ENCODE measurements at places on chromosomes 1 and 21. TPM values are rescaled to one million over a fixed set of nuclear protein-coding genes. Genes with fewer than 3 reads are reported as not detected.
A peak's percentile ranks its signal among the peaks of the same experiment; 100 is the strongest.

Gene EPHB2
- 1.3 TPM for total RNA-seq

Gene POGZ
- 60.3 TPM for total RNA-seq

Gene NPPA
- not detected for total RNA-seq

Gene CD48
- 12.3 TPM for total RNA-seq

Gene PLA2G4A
- total RNA-seq, result 13.3 TPM

Gene OR2L3
- 0.33 TPM for total RNA-seq

Gene NTMT2
- not detected for total RNA-seq

Gene ZNF683
- 0.48 TPM for total RNA-seq

Gene TMPRSS3
- total RNA-seq, result not detected

Gene KANK4
- 0.48 TPM for total RNA-seq

GRCh38 chr1:55951291-55951690 is 628.1 kb downstream of the PLPP3 start:
- no peaks in the 10 kb centered on the region for H3K4me1 ChIP-seq
- H3K4me3 ChIP-seq, result no peak overlapping the region
- H3K27ac ChIP-seq, result no peak overlapping the region
- no peaks in the 10 kb centered on the region for H3K27me3 ChIP-seq
- H3K36me3 ChIP-seq, result no peaks in the 10 kb centered on the region

- H3K27ac ChIP-seq, result no peak overlapping the region
- DNase-seq, result no peak
- H3K27me3 ChIP-seq, result no peaks in the 10 kb centered on the region
- H3K36me3 ChIP-seq, result no peaks in the 10 kb centered on the region
These were observed 41.6 kb upstream of the LRIG2 start for GRCh38 chr1:113031171-113031933.

- H3K36me3 ChIP-seq, result no peaks in the 10 kb centered on the region
- H3K4me1 ChIP-seq, result no peaks in the 10 kb centered on the region
- H3K27ac ChIP-seq, result no peak overlapping the region
- peak overlapping the region; percentile 33 for H3K4me3 ChIP-seq
These were observed 1.6 kb downstream of the CD53 start for GRCh38 chr1:110874324-110875215.

- H3K27me3 ChIP-seq, result no peaks in the 10 kb centered on the region
- H3K27ac ChIP-seq, result no peak overlapping the region
- no peaks in the 10 kb centered on the region for H3K36me3 ChIP-seq
- H3K4me1 ChIP-seq, result peaks cover 5% of the 10 kb centered on the region
- DNase-seq, result peak; percentile 73
- no peak overlapping the region for H3K4me3 ChIP-seq
These were observed 27.6 kb upstream of the SDHB start for GRCh38 chr1:17081439-17081838.

DNA sequence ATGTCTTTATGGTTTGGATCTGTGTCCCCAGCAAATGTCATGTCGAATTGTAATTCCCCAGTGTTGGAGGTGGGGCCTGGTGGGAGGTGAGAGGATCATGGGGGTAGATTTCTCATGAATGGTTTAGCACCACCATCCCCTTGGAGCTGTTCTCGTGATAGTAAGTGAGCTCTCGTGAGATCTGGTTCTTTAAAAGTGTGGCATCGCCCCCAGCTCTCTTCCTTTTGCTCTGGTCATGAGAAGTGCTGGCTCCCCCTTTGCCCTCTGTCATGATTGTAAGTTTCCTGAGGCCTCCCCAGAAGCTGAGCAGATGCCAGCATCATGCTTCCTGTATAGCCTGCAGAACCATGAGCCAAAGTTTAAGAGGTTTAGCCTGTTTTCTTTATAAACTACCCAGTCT is 11.2 kb upstream of the KCNE2 start:
- DNase-seq, result no peak
- H3K4me1 ChIP-seq, result no peaks in the 10 kb centered on the region
- no peaks in the 10 kb centered on the region for H3K36me3 ChIP-seq
- H3K4me3 ChIP-seq, result no peak overlapping the region
- no peak overlapping the region for H3K27ac ChIP-seq

DNA sequence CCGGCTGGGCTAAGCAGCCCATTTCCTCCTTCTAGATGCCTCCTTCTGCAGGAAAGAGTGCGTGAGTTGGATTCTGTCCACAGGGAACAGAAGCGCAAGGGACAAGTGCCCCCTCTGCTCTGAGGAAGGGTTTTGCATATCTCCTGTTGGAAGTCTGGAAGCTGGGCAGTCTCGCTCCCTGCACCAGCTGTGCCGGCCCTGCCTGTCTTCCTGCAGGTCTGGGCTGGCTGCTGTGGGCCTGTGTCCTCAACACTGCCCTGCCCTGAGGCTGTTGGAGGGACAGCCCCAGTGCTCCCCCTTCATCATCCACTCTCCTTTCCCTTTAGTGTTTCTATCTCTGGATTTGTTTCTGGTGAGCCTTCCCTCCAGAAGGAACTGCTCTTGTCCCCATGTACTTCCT is 21.8 kb downstream of the ADARB1 start:
- no peaks in the 10 kb centered on the region for H3K36me3 ChIP-seq
- no peaks in the 10 kb centered on the region for H3K4me1 ChIP-seq
- DNase-seq, result no peak
- no peak overlapping the region for H3K4me3 ChIP-seq
- no peaks in the 10 kb centered on the region for H3K27me3 ChIP-seq

- no peak overlapping the region for H3K27ac ChIP-seq
- H3K36me3 ChIP-seq, result no peaks in the 10 kb centered on the region
- DNase-seq, result no peak
- H3K4me1 ChIP-seq, result no peaks in the 10 kb centered on the region
- no peak overlapping the region for H3K4me3 ChIP-seq
These were observed 5.1 kb downstream of the CD1D start for GRCh38 chr1:158185770-158186169.

- peak overlapping the region; percentile 99 for H3K27ac ChIP-seq
- no peaks in the 10 kb centered on the region for H3K4me1 ChIP-seq
- no peaks in the 10 kb centered on the region for H3K36me3 ChIP-seq
- peak overlapping the region; percentile 70 for H3K4me3 ChIP-seq
- DNase-seq, result no peak
- no peaks in the 10 kb centered on the region for H3K27me3 ChIP-seq
These were observed 1.7 kb downstream of the EGLN1 start for GRCh38 chr1:231420299-231420958.

DNA sequence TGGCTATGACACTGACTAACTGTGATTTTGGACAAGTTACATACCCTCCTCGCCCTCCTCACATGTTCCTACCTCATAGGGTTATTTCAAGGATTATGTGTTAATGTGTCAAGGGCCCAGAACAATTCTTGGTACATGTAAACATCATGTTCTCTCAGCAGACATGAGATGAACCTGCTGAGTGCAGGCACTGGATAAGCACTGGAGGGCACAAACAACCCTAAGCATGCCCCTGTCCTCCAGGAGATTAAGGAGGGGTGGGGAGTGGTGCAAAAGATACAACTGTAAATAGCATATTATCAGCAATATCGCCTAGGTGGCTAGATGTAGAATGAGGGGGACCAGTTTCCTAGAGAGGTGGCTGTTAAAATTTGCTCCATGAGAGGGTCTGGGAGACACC is 17.7 kb upstream of the RGS16 start:
- no peaks in the 10 kb centered on the region for H3K4me1 ChIP-seq
- no peaks in the 10 kb centered on the region for H3K27me3 ChIP-seq
- H3K4me3 ChIP-seq, result no peak overlapping the region

GRCh38 chr1:54294887-54295286 is 94.9 kb downstream of the MRPL37 start:
- H3K4me1 ChIP-seq, result peaks cover 32% of the 10 kb centered on the region
- no peak overlapping the region for H3K4me3 ChIP-seq
- no peaks in the 10 kb centered on the region for H3K36me3 ChIP-seq

DNA sequence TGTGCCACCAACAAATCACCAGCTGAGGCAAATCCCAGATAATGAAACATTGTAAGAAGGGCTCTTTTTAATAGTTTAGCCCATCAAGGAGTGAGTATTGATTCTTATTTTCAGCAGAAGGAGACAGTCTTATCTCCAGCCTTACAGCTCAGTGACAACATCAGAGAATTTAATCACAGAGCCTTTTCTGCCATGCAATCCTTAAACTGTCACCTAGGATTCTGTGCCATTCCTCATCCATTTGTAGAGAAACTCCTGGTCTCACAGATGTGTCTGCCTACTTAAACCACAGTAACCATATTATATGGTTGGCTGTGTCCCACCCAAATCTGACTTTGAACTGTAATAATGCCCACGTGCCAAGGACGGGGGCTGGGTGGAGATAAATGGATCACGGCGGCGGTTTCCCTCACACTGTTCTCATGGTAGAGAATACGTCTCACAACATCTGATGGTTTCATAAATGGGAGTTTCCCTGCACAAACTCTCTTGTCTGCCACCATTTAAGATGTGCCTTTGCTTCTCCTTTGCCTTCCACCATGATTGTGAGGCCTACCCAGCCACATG is 217.7 kb downstream of the RERE start:
- no peak for DNase-seq
- no peak overlapping the region for H3K4me3 ChIP-seq
- H3K27me3 ChIP-seq, result no peaks in the 10 kb centered on the region
- peak overlapping the region; percentile 34 for H3K27ac ChIP-seq
- H3K36me3 ChIP-seq, result no peaks in the 10 kb centered on the region

- no peak for DNase-seq
- peaks cover 4% of the 10 kb centered on the region for H3K36me3 ChIP-seq
- no peaks in the 10 kb centered on the region for H3K4me1 ChIP-seq
- no peak overlapping the region for H3K27ac ChIP-seq
- H3K4me3 ChIP-seq, result no peak overlapping the region
These were observed 31.2 kb downstream of the PCSK9 start for GRCh38 chr1:55070293-55071164.

DNA sequence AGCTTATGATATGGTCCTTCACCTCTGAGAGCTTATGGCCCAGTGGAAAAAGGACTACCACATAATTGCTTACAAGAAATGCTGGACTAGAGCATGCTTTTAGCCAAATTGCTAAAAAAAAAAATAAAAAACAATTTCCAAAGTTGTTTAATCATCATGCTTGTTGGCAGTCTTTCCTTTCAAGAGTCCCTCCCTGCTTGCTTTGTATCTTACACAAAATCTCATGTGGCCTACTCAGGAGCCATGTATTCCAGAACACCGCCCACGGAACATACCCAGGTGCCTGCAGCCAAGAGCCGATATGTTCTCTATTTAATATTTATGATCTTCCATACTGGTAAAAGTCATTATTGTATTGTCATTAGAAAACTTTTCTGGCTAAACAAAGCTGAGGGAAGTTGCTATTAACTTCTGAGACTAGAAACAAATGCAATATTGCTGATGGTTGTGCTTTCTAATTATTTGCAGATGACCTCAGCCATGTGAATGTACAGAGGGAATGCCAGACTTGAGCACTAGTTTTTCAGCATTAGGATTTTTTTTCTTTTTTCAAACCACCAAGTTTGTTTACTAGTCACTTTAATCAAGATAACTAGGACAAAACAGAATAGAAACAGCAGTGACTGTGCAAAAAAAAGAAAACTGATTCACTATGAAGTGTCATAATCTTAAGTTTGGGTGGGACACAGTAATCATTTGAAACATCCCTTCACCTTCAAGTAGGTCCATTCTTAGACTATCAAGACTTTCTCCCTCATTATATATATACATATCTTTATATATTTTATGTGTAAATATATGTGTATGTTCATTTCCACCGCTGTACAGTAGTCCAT is 129.3 kb upstream of the GORAB start:
- no peak for DNase-seq
- H3K4me1 ChIP-seq, result no peaks in the 10 kb centered on the region
- H3K4me3 ChIP-seq, result no peak overlapping the region

- no peak for DNase-seq
- no peaks in the 10 kb centered on the region for H3K4me1 ChIP-seq
- H3K27ac ChIP-seq, result no peak overlapping the region
- H3K36me3 ChIP-seq, result no peaks in the 10 kb centered on the region
- H3K27me3 ChIP-seq, result peaks cover 5% of the 10 kb centered on the region
These were observed 118.6 kb downstream of the PRDM16 start for GRCh38 chr1:3187415-3188149.

- H3K27me3 ChIP-seq, result no peaks in the 10 kb centered on the region
- H3K27ac ChIP-seq, result no peak overlapping the region
- H3K4me3 ChIP-seq, result peak overlapping the region; percentile 47
- DNase-seq, result no peak
- H3K36me3 ChIP-seq, result no peaks in the 10 kb centered on the region
These were observed 43.5 kb upstream of the CCDC27 start for GRCh38 chr1:3708791-3709190.

DNA sequence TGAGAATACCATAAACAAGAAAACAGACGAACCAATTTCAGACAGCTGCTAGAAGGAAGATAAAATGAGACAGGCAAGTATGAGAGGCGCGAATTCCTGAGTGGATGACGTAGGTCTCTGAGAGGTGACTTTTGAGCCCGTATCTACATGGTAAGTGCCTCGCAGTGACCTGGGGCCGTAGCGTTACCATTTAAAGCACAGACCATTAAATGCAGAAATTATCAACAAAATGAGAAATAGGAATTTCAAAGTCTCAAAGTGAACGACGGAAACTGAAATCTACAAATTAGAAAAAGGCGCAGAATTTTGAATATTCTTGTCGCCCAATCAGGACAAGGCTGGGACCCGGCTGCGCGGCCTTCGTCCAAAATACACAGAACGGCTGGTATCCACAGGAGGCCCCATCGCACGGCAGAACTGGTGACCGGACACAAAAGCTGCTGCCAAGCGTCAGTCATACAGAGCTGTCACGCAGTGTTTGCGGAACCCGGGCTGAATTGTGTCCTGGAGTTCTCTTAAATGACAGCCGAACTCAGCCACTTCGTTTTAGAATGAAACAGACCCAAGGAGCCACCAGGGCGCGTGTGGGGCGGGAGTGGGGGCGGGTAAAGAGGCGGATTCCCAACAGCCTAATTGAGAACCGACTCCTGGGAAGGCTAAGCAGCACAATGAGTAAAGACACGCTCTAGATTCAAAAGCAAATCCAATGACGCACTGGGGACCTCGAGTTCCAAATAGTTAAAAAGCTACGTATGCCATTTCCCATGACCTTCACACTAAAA is 13.8 kb upstream of the BOLA1 start:
- H3K27me3 ChIP-seq, result no peaks in the 10 kb centered on the region
- no peaks in the 10 kb centered on the region for H3K36me3 ChIP-seq
- peak overlapping the region; percentile 69 for H3K4me3 ChIP-seq
- H3K27ac ChIP-seq, result peak overlapping the region; percentile 99
- no peaks in the 10 kb centered on the region for H3K4me1 ChIP-seq

- no peak overlapping the region for H3K27ac ChIP-seq
- no peak for DNase-seq
- no peaks in the 10 kb centered on the region for H3K4me1 ChIP-seq
- no peaks in the 10 kb centered on the region for H3K27me3 ChIP-seq
- H3K4me3 ChIP-seq, result no peak overlapping the region
These were observed 3.9 kb downstream of the UAP1 start for GRCh38 chr1:162565460-162565859.

GRCh38 chr1:77018761-77019160 is 151.5 kb downstream of the ST6GALNAC5 start:
- H3K4me3 ChIP-seq, result no peak overlapping the region
- H3K27me3 ChIP-seq, result no peaks in the 10 kb centered on the region
- H3K36me3 ChIP-seq, result no peaks in the 10 kb centered on the region
- peak overlapping the region; percentile 61 for H3K27ac ChIP-seq
- H3K4me1 ChIP-seq, result peaks cover 4% of the 10 kb centered on the region

GRCh38 chr1:180247061-180247460 is 17.0 kb downstream of the LHX4 start:
- H3K4me1 ChIP-seq, result no peaks in the 10 kb centered on the region
- no peak overlapping the region for H3K4me3 ChIP-seq
- H3K27me3 ChIP-seq, result peaks cover 25% of the 10 kb centered on the region
- H3K36me3 ChIP-seq, result no peaks in the 10 kb centered on the region
- no peak for DNase-seq
- H3K27ac ChIP-seq, result no peak overlapping the region

All from breast epithelium (tissue), 4 donors.